ENCODE measurements at places on chromosomes 6 and 20. TPM values are rescaled to one million over a fixed set of nuclear protein-coding genes. Genes with fewer than 3 reads are reported as not detected.

The PREP gene
- 21.6 TPM for total RNA-seq

The CCR6 gene
- not detected for total RNA-seq

The CLVS2 gene
- total RNA-seq, result not detected

The CFAP61 gene
- total RNA-seq, result 0.12 TPM

The MLIP gene
- total RNA-seq, result not detected

The FAM83C gene
- under 0.01 TPM for total RNA-seq

The SYCP2L gene
- 0.16 TPM for total RNA-seq

The GPLD1 gene
- total RNA-seq, result not detected

The BPI gene
- total RNA-seq, result not detected

The SH3BGRL2 gene
- 2.8 TPM for total RNA-seq

The KHDC1 gene
- total RNA-seq, result 3.8 TPM

The FAM83B gene
- not detected for total RNA-seq

The GPX5 gene
- total RNA-seq, result not detected

The C6orf15 gene
- total RNA-seq, result not detected

The ENPP5 gene
- 0.65 TPM for total RNA-seq

The CRISP3 gene
- total RNA-seq, result not detected

The TPD52L1 gene
- total RNA-seq, result 11.1 TPM

The FHL5 gene
- not detected for total RNA-seq

The ACTL10 gene
- 2.3 TPM for total RNA-seq

The PROKR2 gene
- not detected for total RNA-seq

The MAP7 gene
- 3.7 TPM for total RNA-seq

The PTCHD4 gene
- 4.7 TPM for total RNA-seq

The TFB1M gene
- total RNA-seq, result 7.8 TPM

The LKAAEAR1 gene
- not detected for total RNA-seq

The SIGLEC1 gene
- total RNA-seq, result under 0.01 TPM

The SYCP2 gene
- total RNA-seq, result 1.6 TPM

The POM121L2 gene
- total RNA-seq, result not detected

The RHAG gene
- total RNA-seq, result not detected

The BACH2 gene
- total RNA-seq, result 1.1 TPM

The AGPAT1 gene
- total RNA-seq, result 37.0 TPM

The PRRT1 gene
- 0.16 TPM for total RNA-seq

The KCNQ5 gene
- 0.49 TPM for total RNA-seq

The ROS1 gene
- under 0.01 TPM for total RNA-seq

The MAP1LC3A gene
- 49.1 TPM for total RNA-seq

The GHRH gene
- not detected for total RNA-seq

The LINC00237 gene
- not detected for total RNA-seq

The CST2 gene
- not detected for total RNA-seq
